ENCODE measurements at places on chromosomes 3 and 15.

DNA sequence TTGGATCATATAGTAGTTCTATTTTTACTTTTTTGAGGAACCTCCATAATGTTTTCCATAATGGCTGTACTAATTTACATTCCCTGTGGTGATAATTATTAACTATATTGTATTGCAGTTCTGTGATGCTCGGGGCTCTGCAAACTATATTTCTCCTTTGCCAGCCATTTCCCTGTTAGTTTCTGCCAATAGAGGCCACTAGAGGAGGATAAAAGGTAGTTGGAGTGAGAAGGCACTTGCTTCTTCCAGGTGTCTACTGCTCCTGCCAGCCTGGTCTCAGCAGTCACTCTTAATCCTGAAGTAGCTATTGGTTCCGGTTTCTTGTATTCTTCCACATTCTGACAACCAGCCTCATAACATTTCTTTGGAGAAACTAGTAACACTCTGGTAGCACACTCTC lies 233.9 kb upstream of the GBE1 start:
- no peak for DNase-seq

- DNase-seq: peak; percentile 32
These were observed 45.2 kb downstream of the CMC1 start for GRCh38 chr3:28286595-28286994.

DNA sequence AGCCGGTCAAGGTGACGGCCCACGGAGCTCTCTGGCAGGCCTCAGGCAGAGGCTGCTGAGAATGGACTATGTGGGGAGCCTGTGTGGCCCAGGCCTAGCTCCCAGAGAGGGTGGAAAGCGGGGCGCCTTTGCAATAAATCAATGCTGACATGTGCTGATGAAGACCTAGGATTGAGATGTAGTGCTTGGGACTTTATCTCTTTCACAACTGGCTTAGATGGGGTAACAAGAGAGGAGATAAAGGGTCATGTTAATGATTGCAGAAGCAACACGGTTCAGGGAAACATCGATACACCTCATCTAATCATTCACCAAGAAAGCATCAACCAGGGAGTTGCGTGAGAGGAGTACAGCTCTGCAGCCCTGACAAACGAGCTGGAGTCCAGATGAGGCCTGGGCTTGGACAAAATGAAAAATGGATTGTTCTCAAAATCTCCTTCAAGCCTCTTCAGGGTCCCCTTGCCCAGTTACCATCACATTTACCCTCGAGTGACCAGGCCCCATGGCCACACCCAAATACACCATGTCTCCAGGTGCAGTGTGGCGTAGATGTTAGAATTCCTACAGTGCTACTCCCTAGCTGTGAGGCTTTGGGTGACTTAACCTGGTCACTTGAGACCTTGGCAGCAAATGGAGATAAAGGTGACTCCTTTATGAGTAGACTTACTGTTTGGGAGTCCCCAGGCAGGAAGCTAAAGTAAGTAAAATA lies 146.4 kb upstream of the LIPC start:
- DNase-seq: no peak

DNA sequence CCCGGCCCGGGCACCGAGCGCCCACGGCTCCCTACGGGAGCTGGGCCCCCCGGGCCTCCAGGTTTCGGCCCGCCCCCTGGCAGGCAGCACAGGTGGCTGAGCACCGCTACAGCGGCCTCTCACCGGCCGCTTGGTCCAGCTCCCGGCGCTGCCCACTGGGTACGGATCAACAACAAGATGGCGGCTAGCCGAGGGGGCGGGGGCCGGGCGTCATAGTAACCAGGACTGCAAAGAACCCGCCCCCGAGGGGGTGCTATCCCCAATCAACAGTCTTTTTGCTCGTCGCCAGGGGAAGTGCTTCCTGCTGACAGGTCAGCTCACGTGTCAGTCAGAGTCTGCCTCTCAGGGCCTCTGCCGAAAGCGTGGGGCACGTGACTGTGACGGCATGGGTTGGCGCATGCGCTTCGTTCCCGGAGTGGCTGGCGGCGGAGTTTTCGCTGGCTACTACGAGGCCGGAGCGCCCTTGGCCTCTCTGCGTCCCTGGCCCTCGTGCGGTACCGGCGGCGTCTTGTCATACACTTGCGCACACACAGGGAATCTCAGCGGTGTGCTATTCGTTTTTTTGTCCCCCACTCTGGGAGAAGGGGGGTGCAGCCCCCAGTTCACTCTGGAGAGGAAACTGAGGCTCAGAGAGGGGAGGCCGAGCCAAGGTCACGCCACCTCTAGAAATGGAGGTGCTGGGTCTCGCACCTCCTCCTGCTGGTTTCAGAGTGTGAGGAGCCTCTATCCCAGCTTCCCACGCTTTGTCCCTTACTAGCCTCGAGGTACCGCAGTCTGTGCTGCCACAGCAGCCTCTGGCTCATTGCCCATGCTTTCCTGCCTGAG lies at the start of gene IP6K1:
TSS of gene IP6K1 (minus strand) at position 186 of the 825 bp plus-strand sequence. CDS start 38,502 bp downstream, outside the sequence.
- peak; percentile 97 for DNase-seq

- no peak for DNase-seq
These were observed 39.8 kb downstream of the SMARCC1 start for GRCh38 chr3:47741925-47742324.

DNA sequence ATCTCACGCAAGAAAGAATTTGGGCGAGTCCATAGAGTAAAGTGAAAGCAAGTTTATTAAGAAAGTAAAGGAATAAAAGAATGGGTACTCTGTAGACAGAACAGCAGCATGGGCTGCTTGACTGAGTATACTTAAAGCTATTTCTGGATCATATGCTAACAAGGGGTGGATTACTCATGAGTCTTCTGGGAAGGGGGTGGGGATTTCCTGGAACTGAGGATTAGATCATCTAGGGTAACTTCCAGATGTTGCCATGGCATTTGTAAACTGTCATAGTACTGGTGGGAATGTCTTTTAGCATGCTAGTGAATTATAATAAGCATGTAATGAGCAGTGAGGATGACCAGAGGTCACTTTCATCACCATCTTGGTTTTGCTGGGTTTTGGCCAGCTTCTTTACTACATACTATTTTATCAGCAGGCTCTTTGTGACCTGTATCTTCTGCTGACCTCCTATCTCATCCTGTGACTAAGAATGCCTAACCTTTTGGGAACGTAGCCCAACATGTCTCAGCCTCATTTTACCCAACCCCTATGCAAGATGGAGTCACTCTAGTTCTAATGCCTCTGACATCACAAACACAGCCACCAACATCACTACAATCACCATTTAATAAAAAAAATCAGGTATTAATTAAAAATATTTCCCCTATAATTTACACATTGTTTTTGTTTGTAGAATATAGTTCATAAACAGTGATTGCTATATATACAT lies 890.7 kb upstream of the EPHA6 start:
- DNase-seq: no peak

GRCh38 chr3:14721126-14721864 lies 46.4 kb downstream of the C3orf20 start:
- no peak for DNase-seq

All from NCI-H1105 treated with DMSO at 0.1 percent for 48 hours (cell line).